ENCODE measurements at places on chromosomes 12 and 14. TPM values are rescaled to one million over a fixed set of nuclear protein-coding genes. Genes with fewer than 3 reads are reported as not detected.

DNA sequence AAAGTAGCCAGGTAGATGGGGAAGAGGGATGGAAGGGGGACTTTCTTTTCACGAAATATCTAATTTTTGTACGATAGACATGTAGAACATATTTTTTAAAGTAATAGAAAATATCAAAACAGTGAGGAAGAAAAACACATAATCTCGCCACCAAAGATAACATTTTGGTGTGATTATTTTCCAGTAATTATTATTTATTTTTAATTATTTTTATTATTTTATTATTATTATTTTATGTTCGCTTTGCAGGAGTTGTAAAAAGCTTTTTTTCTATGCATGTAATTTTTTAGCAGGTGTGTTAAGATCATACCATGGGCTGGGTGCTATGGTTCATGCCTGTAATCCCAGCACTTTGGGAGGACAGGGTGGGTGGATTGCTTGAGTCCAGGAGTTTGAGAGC lies 85.6 kb upstream of the CCND2 start:
- no peak for DNase-seq

DNA sequence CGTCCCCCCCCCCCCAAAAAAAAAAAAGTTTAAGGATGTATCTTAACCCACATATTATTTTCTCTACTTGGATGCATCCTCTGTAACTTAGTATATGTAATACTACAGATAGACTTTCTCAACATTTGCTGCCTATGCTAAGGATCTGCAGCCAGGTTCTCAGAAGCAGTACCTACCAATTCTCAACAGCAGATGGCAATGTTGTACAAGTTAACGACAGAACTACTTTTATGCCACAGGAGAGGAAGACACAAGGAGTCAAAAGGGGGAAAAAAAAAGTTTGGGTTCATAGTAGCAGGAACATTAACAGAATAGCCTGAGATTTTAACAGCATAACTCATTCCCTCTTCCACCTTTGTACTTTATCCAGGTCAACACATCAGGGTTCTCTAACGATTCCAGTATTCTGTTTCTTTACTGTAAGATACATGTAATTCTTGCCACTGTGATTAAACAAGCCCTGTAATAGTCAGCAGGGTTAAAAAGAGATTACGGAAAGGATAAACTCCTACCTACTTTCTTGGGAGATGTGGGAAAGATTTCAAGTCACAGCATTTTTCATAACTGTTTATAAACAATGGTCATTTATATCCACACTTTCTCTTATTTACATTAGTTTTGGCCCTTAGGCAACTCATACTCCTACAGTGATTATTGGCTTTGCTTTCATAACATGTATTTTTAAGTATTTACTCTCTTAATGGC lies 5.7 kb upstream of the NEK9 start:
- DNase-seq = peak; percentile 52

DNA sequence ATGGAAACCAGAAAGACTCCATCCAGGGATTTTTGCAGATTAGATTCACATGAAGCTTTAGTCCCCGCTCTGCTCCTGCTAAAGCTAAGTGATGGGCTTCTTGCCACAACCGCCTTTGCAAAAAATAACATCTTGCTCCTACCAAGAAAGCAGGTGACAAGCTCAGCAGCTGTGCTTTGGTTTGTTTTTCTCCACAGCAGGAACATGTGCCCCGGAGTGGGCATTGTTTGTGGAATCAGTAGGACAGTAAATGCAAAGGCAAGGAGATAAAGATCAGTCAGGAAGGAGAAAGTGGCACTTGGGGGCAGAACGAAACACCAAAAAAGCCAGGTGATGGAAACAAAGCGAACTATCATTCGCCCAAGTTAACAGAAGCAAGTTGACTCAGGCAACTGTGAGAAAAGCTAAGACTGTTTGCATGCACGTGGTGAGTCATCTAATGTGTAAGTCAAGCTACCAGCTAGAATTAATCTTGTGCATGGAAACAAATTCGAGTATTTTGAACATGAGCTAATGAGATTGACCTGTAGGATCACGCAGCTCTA lies 165.5 kb upstream of the PLXNC1 start:
- DNase-seq = no peak

DNA sequence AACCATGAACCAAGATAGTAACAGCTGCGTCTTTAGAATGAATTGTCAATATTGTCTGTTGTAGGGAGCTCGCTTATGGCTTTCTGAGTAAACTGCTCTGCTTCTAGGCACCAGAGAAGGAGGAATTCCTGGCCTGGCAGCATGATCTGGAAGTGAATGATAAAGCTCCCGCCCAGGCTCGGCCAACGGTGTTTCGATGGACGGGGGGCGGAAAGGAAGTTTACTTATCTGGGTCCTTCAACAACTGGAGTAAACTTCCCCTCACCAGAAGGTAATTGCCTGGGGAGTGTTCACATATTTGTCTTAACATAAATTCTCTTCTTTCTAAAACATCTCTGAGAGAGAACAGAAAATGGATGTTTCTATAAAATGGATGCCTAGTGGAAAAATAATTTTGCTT lies 4.3 kb downstream of the PRKAB1 start:
- no peak for DNase-seq

DLGAP5 gene
- 11.1 TPM for total RNA-seq

PRKD1 gene
- 2.1 TPM for total RNA-seq

LBHD2 gene
- total RNA-seq = not detected

All from heart left ventricle (tissue), 16 donors.